ENCODE measurements at places on chromosomes 5 and 9. TPM values are rescaled to one million over a fixed set of nuclear protein-coding genes. Genes with fewer than 3 reads are reported as not detected.

MAP1B gene
- 12.0 TPM for polyA plus RNA-seq

BTNL3 gene
- polyA plus RNA-seq: not detected

NMUR2 gene
- 0.09 TPM for polyA plus RNA-seq

CARD9 gene
- polyA plus RNA-seq: 2.1 TPM

IGFBPL1 gene
- 2.1 TPM for polyA plus RNA-seq

SCGB3A1 gene
- 1.6 TPM for polyA plus RNA-seq

LCN12 gene
- polyA plus RNA-seq: 15.7 TPM

GRCh38 chr5:73999297-73999696 is 373.3 kb downstream of the ARHGEF28 start:
- DNase-seq: no peak

DNA sequence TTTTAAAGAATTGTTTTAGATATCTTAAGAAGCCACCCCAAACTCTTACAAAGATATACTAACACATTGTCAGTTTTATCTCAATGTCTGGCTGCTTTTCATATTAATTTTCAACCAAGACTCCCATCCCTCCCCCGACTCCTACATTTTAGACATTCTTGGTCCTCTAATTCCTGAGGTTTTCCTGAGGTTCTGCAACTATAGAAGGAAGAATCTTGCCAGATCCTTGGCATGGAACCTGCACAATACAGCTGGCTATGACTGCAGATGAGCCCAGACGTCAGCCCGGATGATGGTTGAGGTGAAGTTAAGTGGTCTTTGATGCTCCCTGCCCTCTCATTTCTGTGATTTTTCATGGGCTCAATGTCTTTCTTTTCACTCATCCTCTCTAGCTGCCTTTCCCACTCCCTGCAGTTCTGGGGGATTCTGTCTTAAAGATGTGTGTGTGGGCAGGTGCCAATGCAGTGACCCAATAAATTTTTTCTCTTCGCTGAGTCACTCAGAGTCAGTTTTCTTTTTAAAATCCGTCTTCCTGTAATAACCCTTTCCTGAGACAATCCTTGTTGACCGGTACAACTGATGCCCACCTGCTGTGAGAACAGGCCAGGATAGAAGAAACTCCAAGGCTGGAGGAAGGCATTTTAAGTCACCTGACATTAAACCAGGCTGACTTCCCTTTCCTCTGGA is 237.8 kb upstream of the GAS1 start:
- DNase-seq: no peak

- no peak for DNase-seq
These were observed 37.6 kb upstream of the EIF4EBP3 start for GRCh38 chr5:140509898-140510297.

DNA sequence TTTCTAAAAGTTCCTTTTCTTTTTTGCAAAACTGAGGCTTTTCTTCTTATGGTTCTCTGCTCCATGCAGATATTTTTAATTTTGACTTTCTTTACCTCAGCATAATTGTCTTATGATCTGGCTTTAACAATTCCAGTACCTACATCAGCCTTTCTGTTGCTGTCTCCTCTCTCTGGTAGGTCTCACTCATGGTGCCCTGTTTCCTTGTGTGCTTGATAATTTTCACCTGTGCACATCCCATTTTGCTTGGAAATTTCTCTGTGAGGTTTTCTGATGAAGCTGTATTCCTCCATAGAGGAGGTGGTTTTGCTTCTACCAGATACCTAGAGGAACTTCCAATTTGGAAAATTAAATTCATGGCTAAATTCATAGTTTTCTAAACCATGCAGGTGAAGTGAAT is 2.3 kb upstream of the HSD17B3 start:
- no peak for DNase-seq

GRCh38 chr9:96515621-96516470 is 65.9 kb downstream of the HABP4 start:
- DNase-seq: no peak

- no peak for DNase-seq
These were observed 101.9 kb downstream of the MTRR start for GRCh38 chr5:7970816-7971215.
